ENCODE measurements at places on chromosomes 5 and 9.

- DNase-seq: no peak
Observed at GRCh38 chr5:127744241-127744640, 41.0 kb downstream of the CCDC192 start.

GRCh38 chr9:134949681-134950385 is 32.1 kb upstream of the FCN1 start:
- no peak for DNase-seq

DNA sequence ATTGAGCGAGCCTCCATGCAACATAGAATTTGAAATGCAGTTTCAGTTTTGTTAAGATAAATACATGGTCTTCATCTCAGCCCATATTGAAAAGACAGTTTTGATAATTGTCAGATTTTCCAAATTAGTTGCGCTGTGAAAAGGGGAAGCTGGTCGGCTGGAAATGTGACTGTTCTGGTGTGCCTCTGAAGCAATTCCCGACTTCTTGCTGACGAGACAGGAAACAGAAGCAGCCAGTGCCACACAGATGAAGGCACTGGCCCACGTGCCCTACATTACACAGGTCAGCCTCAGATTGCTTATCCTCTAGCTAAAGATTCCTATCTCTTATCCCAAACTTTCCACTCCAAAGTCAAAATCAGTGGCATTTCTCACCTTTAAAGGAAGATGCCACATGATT is 214.1 kb upstream of the TLE4 start:
- DNase-seq: peak; percentile 32

DNA sequence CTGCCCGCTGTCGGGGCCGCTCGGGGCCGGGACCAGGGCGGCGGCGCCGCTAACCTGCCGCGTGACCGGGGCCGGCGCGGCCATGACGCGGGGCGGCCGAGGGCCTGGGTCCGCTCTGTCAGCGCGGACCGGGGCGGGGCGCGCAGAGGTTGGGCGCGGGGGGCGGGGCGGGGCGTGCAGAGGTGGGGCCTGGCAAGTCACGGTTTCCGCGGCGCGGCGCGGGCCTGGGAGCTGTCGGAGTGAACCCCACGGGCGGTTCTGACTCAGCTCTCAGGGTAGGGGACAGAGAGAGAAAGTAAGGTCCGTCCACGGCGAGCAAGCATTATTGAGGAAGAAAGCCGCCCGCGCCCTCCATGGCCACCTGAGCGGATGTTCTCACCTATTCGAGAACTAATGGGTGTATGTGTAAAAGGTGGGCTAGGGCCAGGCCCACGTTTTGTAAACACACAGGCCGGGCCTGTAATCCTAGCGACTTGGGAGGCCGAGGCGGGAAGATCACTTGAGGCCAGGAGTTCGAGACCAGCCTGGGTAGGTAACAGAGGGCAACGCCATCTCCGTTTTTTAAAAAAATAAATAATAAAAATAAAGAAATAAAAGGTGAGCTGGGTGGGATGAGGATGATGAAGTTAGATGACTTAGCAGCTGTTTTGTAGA is at the start of gene PRXL2C:
PRXL2C (minus strand) TSS at position 120 of the 654 bp plus-strand sequence; CDS start at position 84, 36 bp downstream.
- DNase-seq: peak; percentile 84

- no peak for DNase-seq
Observed at GRCh38 chr5:89028595-89029285, 145.8 kb upstream of the MEF2C start.

DNA sequence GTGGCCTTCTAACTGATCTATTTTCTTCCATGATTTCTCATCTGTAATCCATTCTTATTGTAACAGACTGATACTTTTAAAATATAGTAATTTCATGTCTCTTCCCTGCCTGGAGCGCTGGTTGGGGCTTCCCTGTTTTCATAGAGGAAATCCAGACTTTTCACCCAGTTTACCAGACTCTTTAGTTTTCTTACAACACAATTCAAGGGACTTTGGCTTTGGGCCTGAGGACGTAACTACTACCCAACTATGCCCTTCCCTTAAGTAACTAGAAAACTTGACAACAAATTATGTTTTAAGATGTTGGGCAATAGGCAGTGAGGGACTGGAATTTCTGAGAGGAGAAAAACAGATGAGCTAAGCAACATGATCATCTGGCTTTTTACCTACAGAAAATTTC is 289.6 kb downstream of the FGF10 start:
- no peak for DNase-seq

DNA sequence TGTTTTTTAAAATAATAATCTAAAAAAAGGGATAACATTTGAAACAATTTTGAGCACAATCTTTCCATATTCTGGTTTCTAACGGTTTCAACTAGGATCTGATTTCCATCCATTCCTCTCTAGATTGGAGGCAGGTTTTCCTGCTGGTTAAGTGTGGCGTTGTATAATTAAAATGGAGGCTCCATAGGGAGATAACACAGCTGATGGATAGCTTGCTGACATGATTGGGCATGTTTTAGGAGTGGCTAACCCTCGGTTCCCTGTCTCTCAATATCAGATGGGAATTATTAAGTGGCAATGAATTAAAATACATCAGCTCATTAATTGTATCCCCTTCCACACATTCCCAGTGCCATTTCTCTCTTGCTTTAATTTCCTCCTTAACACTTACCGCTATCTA is 209.0 kb downstream of the ALDH1A1 start:
- DNase-seq: no peak
